ENCODE measurements at places on chromosomes 4 and X.

- DNase-seq: no peak
Measured at GRCh38 chr4:173485164-173485563, 44.9 kb downstream of the HAND2 start.

- DNase-seq: peak; percentile 68
Measured at GRCh38 chrX:150362599-150363481, at the start of gene MAMLD1. MAMLD1 (plus strand) TSS chrX:150363317; CDS start chrX:150445517, 82,200 bp downstream.

DNA sequence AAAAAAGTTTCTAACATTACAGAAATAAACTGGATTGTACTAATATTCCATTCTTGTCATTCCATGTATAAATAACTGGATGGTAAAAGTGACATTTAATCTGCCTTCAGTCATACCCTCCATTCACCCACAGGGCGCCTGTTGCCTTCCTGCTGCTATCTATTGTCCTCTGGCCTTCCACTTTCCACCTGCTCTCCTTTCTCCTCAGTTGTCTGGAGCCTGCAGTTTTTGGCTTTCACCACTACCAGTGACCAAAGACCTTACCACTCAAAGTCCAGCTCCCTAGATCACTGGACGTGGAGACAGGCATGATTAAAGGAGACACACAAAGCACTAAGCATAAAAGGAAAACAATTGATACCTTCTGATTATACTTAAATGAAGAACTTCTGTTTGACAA, 46.2 kb upstream of the NHS start:
- DNase-seq: no peak

- DNase-seq: no peak
Measured at GRCh38 chrX:38879631-38880220, 78.5 kb downstream of the MID1IP1 start.

DNA sequence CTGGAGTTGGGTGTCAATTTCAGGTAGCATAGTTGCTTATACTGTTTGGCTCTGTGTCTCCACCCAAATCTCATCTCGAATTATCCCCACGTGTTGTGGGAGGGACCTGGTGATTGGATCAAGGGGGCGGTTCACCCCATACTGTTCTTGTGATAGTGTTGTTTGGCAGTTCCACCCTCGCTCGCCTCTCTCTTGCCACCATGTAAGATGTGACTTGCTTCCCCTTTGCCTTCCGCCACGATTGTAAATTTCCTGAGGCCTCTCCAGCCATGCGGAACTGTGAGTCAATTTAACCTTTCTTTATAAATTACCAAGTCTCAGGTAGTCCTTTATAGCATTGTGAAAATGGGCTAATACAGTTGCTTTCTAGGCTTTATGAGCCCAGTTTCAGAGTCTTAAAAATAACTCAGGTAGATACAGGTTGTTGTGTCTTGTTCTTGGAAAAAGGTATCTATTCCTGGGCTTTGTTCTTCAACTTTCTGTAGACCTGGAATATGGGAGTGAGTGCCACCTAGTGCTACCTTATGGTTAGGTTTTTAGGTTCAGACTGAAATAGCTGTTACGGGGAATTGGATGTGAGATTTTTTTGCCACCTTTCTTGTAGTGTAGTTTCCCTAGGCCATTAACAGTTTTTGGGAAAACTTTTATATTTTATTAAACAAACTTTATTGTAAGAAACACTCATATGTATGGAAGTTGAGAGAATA, 15.6 kb downstream of the PGK1 start:
- DNase-seq: no peak

- DNase-seq: peak; percentile 9
Measured at GRCh38 chrX:20515841-20516461, 249.2 kb upstream of the RPS6KA3 start.

DNA sequence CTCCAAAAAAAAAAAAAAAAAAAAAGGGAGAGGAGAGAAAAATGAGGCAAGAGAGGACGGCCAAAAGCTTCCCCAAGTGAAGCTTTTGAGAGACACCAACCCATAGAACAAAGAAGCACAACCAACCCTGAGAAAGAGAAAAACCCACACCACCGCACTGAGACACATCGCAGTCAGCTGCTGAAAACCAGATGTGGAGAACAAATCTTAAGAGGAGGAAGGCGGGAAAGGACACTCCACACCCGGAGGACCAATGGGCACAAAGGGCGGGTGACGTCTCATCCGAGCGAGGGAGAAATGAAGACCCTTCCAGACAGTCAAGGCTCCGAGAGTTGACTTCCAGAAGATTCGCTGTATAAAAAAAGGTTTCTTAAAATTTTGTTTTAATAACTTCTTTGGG, 112.1 kb downstream of the AFAP1 start:
- DNase-seq: no peak

- DNase-seq: no peak
Measured at GRCh38 chr4:100746141-100746739, 228.4 kb upstream of the EMCN start.

DNA sequence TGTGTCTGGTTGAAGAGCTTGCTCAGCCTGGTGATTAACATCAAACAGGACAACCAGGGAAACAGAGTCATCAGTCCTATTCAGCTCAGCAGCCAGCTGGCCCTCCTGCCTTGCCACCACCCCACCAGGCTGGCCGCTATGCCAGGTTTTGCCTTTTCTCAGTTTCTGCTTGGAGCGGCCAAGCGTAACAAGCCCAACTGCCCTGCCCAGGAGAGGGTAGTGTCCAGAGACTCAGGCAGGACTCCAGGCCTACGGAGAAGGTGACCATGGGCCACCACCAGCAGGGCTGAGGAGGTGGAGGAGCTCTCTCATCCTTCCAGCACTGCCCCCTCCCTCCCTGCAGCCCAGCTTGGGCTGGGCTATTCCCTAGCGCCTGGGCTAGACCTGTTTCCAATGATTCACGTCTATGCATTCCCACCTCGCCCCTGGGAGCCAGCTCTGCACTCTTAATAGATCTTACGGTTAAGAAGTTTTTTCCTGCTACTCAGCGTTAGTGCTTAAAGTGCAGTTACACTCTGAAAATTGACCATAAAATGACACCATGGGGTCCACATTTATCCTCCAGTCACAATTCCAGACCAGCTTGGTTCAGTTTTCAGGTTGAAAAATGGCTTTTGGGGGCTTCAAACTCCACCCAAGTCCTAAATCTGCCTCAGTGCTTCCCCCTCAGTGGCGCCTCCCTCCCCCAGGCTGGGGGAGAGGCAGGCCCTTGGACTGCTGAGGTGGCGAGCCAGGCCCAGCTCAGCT, 124.0 kb upstream of the PJA1 start:
- no peak for DNase-seq

GRCh38 chr4:77065382-77065781, 10.4 kb downstream of the CCNI start:
- DNase-seq: no peak

GRCh38 chrX:103518571-103518970, 718 bp downstream of the RAB40A start:
- no peak for DNase-seq

DNA sequence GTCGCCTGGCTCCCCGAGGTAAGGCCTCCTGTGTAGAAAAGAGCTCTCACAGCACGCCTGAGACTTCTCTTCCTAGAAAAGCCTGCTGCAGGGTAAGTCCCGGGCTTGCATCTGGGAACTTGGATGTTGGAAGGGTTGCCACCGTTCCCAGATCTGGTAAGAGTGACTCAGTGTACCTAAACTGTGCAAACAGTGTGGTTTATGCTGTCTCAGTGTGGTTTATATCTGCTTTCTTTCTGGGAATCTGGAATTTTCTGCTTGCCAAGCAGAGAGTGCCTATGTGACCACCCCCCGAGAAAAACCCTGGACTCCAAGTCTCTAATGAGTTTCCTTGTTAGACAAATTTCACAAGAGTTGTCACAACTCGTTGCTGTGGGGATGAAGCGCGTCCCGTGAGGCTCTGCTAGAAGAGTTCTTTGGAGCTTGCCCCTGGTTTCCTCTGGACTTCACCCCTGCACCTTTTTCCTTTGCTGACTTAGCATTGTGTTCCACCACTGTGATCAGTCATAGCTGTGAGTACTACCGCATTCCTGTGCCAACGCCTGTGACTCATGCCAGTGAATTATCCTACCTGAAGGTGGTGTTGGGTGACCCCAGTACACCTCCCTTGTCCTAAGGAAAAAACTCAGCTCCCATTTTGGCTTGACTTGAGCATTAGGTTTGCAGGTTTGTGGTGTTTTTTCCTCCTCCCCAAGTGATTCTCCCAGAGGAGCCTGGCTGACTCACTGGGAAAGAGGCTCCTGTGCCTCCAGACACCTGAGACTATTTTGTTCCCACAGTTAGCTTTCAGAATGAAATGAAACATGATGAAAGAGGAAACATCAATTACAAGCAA, 14.5 kb downstream of the SLC2A9 start:
- DNase-seq: no peak

GRCh38 chrX:2577844-2578466, 77.2 kb upstream of the DHRSX start:
- DNase-seq: no peak

GRCh38 chrX:119273420-119274192, 37.5 kb downstream of the PGRMC1 start:
- DNase-seq: peak; percentile 40

GRCh38 chrX:4809571-4809970, 1096.1 kb upstream of the PRKX start:
- no peak for DNase-seq

DNA sequence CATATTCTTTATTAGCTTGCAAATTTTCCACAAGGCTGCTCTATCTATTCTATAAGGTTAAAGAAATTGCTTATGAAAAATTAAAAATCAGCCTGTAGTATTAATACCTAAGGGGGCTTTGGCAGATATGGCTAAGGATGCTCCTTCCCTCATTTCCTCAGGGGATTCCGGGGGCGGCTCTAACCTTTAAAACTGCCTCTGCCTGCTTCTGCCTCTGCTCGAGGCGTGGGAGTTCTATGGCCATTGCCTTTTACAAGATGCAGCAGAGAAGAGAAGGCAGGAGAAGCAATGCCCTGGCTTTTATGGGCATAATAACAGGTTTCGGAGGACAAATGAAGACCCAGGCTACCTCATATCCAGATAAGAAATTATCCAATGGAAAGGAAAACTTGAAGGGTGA, 8.6 kb upstream of the CDKN2AIP start:
- DNase-seq: no peak

DNA sequence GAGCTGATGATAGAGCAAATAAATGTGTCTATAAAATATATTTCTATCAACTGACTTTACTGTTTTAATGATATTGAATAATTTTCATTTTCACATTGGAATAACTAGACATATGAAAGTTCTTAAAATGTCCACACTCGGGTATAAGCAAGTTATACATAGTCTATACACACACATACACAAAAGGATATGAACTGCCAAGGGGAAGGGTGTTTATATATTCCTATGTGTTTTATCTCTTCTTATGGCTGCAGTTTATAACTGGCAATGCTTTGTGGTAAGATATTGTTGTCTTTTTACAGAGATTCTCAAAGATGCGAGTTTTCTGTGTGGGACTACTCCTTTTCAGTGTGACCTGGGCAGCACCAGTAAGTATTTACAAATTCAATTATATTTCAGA, 1.6 kb downstream of the MEPE start:
- no peak for DNase-seq

DNA sequence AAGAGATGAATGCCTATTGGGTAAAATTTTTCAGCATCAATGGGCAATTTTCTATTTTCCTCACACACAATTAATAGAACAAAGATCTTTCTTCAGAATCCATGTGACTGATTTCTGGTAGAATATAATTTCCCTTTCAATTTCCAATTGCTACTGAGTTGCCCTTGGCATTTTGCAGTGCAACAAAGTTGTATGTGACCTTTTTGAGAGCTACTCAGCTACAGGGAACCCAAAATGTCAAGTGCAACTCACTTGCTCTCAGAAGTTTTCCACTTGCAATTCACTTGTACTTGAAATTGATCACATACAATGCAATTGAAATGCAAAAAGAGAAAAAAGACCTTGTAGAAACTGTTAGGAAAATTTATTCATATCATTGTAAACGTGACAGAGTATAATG, 245.5 kb downstream of the BANK1 start:
- no peak for DNase-seq

- DNase-seq: no peak
Measured at GRCh38 chr4:19650903-19651864, 600.5 kb upstream of the SLIT2 start.

DNA sequence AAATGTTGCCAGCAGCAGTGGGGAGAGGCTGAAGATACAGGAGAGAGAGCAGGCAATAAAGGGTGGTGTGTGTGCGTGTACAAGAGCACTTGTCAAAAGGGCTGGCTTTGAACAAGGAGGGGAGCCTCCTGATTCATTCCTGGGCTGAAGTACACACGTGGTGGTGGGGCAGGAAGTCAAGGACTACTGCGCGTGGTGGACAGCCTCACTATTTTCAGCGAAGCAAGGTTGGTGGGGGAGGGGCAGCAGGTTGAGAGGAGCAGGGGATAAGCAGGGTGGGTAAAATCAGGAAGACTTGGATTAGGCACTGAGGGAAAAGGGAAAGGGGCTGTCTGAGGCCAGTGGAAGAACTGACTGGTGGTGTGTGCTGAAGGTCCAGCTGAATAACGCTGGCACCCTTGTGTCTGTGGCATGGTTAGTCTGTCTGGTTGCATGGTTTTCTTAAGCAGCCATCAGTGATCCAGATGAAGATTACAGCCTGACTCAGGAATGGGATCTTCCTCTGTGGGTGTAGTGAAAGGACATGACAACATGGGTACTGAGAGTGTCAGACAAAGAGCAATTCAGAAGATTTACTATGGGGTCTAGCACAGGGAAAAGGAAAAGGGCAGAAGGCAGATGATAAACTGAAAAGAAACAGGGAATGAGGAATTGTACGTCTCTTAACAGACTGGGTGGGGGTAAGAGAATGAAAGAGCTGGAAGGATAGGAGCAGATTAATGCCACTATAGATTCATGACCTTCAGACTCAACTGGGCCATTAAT, 149.8 kb downstream of the CHM start:
- DNase-seq: no peak

DNA sequence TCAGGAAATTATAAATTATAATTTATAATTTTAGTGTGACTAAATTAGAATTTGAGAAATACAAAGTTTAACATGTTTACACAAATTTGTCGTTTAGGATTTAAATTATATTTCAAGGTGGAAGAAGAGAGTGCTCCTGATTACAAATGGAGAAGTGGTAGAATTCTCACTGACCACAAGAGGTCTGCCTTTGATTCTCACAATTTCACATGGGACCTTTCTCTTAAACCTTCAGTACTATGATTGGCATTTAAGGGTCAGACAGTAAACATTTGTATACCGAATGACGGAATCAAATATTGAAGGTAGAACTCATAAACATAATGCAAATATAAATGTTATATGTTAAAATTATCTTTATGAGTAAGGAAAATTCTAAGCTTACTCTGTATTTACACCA, 171.7 kb downstream of the SLIT2 start:
- no peak for DNase-seq

Data from CD4-positive, alpha-beta T cell treated with Interleukin-15 for 4 hours (primary cell).